ENCODE measurements at places on chromosomes 4 and X.

GRCh38 chr4:86582410-86582809 is 11.7 kb upstream of the PTPN13 start:
- no peak for DNase-seq

DNA sequence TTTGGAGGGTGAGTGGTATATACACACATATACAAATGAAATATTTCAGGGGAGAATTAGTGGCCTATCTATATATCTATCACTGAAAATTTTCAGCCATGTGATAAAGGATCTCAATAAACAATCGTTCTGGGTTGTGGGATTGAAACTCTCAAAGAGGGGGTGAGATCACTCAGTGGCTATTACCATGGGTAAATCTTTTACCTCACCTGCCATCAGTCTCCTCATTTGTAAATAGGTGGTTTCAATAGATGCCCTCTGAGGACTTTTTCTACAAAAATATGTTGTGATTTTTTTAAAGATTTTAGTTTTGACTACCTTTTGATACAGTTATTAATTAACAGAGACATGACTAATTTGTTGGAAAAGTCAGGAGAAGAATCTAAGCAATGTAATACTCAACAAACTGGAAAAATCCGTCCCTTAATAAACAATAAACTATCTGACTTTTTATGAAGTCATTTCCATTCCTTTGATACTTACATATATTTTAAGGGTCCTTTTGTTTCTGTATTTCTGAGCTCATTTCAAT is 192.8 kb downstream of the MAD2L1 start:
- no peak for DNase-seq

GRCh38 chr4:1137063-1137776 is 23.9 kb upstream of the RNF212 start:
- no peak for DNase-seq

DNA sequence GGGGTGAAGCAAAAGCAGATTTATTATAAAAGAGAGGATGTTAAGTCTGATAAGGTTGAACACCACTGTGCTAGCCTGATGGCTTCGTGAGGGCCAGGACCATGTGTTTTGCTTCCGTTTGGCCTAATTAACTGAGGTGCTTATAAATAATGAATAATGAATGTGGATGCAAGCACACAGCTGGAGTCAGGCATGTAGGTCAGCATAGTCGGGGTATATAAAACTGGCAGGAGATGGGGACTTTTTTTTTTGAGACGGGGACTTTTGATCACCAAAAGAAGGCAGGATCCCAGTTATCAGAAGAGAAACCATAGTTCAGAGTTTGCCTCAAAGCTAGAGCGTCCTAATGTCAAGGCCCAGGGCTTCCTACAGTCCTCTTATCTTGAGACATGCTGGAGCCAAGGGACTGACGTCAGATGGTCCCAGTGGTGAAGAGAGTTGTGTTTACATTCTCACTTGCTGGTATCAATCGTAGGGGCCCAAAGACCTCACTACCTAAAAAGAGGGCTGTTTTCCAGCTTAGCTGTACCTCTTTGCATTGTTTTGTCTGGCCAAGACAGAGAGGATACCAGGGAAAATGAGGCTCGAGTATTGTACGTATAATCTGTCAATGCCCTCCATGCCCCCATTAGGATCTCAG is 50.4 kb downstream of the RTL9 start:
- DNase-seq: no peak

DNA sequence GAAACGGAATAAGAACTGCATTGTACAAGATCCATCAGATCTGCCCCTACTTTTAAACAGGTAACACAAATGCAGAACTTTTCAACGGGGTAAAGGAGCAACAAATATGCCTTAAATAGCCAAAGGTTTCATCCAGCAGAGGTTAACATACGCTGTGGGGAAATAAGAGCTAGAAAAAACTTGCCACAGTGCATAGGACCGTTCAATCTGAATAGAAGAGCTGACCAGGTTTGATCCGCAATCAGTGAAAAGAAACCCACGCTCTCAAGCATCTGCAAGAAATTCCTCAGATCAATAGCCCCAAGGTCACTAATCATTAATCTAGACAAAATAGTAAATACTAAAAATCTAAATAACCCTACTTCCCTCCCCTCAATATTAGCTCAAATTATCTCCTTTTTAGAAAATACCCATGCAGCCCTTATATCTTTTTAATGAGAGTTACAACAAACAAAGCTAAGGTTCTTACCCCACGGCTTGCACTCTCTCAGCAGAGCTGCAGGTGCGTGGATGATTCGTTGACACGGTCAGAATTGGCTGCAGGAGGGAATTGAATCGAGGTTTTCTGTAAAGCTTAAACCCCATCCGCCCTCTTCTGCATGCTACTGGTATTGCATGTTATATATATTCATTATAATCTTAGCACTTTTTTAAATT is at the start of gene TLR10:
Gene TLR10, minus strand, starts transcription at position 539 of the 657 bp plus-strand sequence. CDS start 7,400 bp downstream, outside the sequence.
- no peak for DNase-seq

DNA sequence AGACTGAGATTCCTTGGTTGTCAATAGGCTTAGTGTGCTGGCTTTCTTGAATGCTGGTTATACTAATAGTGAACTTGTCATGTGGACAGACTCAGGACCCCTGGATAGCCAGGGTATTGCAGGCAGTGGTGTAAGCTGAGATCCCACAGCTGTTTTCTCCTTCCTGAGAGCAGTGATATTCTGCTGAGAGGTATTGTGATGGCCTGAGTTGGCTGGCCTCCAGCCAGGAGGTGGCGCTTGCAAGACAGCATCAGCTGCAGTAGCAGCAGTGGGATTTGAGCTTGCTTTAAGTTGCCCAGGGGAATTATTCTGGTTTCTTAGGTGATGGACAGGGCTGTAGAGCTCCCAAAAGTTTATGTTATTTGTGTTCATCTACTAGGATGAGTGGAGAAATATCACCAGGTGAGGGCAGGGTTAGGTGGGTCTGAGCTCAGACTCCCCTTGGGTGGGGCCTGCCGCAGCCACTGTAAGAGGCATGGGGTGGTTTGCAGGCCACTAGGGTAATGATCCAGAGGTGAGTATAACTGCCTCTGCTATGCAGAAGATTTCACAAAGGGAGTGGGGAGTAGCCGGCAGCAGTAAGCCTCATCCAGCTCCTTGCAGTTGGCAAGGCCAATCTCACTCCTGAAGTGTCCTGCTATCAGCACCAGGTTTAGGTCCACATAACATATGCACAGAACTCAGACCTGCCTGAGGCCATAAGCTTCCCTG is 66.2 kb downstream of the IL15 start:
- DNase-seq: no peak
